Stimulated activated CD8-positive, alpha-beta memory T cell treated with anti-CD3 and anti-CD28 coated beads, Interleukin-7, amount 100 ng/mL, for 1 hour (primary cell): ENCODE measurements at places on chromosomes 1 and 21.

- DNase-seq: no peak
Observed at GRCh38 chr1:1915911-1916840, 1.1 kb downstream of the CALML6 start.

- no peak for DNase-seq
Observed at GRCh38 chr1:226054519-226055327, 7.8 kb upstream of the H3-3A start.

- DNase-seq: no peak
Observed at GRCh38 chr1:172342584-172343239, 77.8 kb upstream of the C1orf105 start.

DNA sequence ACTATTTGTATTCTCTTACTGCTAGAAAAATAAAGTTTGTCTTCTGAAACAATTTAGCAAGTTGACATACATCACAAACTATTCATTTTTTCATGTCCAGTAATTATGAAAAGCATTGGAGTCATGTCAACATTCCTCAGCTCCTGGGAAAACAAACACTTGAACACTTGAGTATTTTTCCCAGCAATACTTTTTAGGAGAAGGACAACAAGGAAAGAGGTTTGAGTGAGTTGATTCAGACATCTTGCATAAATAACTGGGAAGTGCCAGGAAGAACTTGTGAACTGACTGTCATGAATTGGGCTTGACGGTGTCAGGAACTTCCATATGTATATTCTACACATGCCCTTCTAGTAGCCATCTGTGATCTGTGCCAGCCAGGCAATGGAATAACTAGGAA lies 195.6 kb downstream of the HMCN1 start:
- DNase-seq: no peak

GRCh38 chr1:46526691-46527291 lies 24.7 kb downstream of the KNCN start:
- no peak for DNase-seq

DNA sequence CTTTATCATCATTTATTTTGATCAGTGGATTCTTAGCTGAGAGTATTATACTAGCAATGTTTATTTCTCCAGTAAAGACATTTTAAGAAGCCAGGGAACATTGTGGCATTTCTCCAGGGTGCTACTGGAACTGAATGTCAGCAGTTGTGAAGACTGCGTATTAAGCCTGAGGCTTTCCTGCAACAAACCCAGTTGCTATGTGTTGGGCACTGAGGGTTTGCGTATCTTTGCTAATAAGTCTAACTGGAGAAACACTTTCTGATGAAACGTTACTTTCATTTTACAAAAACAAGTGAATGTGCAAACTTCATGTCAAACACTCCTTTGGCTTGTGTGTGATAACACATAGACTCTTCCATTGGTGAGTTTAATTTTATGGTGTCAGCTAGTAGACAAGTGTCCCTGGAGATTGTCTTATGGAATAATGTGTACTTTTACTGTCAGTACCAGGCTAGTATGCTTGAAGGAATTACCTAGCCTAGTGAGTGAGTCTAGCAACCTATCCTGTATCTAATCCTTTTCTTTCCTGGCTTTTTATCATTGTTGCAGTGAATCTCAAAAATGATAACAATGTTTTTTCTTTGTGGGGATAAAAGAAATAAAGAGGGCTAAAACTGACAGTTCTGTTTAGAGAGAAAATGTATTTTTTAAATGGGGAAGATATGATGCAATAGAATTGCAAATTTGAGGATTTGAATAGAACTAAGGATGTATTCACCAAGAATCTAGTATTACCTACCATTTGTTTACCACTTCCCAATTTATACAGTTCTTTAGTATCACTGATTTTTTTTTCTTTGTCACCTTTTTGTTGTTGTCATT lies 70.1 kb downstream of the MTR start:
- no peak for DNase-seq

- no peak for DNase-seq
Observed at GRCh38 chr1:235659186-235659771, 9.7 kb upstream of the GNG4 start.

GRCh38 chr1:245031041-245031440 lies 123.7 kb upstream of the KIF26B start:
- no peak for DNase-seq

GRCh38 chr1:80225510-80225909 lies 1219.0 kb upstream of the ADGRL4 start:
- no peak for DNase-seq

GRCh38 chr1:223748773-223749733 lies 36.7 kb downstream of the CAPN2 start:
- peak; percentile 41 for DNase-seq

DNA sequence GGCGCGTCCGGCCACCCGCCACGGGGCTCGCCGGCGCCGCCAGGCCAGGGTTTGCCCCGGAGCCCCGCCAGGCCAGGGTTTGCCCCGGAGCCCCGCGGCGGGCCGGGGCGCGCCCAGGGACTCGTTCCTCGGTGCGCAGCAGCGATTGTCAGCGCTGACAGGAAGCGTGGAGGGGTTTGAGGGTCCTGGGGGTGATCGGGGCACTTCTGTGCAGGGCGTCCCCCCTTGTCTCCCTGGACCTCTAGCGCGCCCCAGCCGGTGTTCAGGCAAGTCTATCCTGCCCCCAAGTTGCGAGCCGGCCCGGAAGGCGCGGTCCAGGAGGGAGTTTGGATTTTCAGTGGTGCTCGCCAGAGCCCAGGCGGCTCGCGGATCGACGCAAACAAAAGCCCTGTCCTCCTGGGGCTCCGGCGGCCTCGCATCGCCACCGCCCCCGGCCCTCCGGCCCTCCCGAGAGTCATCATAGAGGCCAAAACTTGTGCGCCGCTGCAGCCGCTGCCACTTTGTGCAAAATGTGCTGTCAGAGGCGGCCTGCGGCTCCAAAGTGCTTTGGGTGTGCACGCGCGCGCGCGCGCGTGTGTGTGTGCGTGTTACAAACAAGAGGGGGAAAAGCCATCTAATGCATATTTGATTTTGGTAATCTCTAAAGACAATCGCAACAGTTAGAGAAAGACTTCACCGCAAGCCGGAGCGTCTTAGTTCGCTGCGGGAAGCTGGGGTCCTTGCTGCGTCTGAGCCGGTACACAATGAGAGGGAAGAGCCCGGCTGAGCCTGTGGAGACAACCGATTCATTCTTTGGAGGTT lies 1.0 kb downstream of the ROR1 start:
- DNase-seq: no peak

DNA sequence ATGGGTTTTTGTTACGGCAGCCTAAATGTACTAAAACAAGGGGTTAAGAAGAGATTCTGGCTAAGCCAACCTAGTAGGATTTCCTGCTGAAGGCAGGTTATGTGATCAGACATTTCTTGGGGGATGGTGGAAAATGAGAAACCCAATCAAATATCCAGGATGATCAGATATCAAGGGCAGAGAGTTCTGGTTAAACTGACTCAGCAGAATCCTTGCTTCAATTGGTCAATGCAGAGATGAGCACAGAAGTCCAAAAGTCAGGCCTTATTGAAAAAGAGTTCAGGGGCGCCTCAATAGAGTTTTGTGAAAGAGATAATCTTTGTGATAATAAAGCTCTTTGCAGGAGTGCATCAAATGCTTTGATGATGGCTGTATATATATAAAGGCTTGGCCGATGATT lies 237.1 kb downstream of the AMY1C start:
- DNase-seq: no peak

- no peak for DNase-seq
Observed at GRCh38 chr1:101431956-101432510, 195.2 kb downstream of the S1PR1 start.

DNA sequence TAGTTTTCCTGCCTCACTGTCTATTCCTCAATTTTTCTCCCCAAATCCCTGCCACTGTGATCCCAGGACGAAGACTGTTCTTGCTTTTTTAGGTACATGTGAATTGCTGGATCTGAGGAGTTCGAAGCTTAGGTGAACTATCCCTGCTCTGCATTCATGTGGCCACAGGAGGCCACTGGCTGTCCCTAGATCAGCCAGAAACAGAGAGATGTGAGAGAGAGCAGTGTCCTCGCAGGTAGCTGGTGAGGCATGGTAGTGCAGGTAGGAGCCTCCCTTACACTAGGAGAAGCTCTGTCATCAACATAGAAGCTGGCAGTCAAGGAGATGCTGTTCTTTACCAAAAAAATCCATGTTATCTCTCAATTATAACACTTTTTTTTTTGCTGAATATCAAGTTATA lies 71.5 kb downstream of the USP24 start:
- DNase-seq: no peak

- peak; percentile 90 for DNase-seq
Observed at GRCh38 chr1:110338309-110338885, 780 bp upstream of the RBM15 start.

GRCh38 chr1:44000122-44000665 lies 8.8 kb downstream of the CCDC24 start:
- no peak for DNase-seq

DNA sequence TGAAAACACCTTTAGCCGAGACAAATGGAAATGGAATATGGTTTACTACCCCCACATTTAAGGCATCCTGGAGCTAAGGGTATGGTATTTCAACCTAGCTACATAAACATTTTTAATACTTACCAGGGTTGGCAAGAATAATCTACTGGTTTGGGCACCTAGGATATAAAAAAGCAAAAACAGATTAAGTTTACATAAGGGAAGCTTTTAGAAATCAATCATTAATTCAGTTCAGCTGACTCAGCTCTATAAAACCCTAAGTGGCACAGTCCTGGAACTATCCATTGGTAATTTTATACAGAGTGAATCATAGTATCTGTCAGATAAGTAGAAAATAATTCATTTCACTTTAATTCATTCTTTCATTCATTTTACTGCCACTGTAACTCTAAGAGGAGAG lies 355.2 kb downstream of the VAV3 start:
- no peak for DNase-seq

- DNase-seq: no peak
Observed at GRCh38 chr1:41319807-41320711, 41.2 kb upstream of the FOXO6 start.

GRCh38 chr1:220787069-220787619 lies 431 bp downstream of the MTARC1 start:
- no peak for DNase-seq

DNA sequence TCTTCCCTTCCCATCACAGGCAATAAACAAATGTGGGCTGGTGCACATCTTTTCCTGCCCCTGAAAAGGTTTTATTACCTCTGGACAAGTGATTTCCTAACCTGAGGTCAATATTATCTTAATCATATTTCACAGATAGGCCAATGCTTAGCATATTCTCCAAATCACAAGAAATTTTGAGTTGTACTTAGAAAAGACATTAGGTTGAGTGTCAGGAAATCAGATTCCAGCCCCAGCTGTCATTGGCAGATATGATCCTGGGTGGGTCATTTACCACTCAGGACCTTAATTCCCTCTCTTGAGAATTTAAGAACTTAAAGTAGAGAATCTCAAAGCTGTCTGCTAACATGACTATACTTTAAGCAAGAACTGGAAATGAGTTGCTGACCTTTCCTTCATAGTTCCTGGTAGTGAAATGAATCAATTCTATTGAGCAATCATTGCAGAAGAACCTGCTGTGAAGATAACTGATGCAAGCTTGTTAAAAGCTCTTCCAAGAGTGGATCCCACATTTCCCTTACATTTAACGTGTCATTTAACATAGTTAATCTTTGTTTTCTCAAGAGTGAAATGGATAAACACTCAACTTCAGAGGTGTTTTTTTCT lies 46.4 kb upstream of the CR2 start:
- DNase-seq: no peak

DNA sequence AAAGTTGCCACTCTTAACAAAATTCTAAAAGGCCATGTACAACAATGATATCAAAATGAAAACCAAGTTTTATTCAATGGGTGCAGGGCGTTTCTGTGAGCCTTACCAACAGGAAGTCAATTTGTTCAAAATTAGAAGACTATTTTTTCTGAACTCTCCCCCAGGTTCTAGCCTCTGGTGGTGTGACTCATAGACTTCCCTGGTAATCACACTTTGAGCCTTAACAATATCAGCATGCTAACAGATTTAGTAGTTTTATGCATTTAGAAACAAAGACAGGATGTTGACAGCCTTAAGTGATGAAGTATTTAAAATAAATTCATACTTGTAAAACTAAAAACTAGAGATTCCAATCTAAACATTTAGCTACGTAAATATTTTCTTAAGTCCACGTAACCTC lies 88.4 kb downstream of the LRRC8C start:
- DNase-seq: no peak

GRCh38 chr1:229874609-229875008 lies 192.4 kb upstream of the GALNT2 start:
- no peak for DNase-seq

DNA sequence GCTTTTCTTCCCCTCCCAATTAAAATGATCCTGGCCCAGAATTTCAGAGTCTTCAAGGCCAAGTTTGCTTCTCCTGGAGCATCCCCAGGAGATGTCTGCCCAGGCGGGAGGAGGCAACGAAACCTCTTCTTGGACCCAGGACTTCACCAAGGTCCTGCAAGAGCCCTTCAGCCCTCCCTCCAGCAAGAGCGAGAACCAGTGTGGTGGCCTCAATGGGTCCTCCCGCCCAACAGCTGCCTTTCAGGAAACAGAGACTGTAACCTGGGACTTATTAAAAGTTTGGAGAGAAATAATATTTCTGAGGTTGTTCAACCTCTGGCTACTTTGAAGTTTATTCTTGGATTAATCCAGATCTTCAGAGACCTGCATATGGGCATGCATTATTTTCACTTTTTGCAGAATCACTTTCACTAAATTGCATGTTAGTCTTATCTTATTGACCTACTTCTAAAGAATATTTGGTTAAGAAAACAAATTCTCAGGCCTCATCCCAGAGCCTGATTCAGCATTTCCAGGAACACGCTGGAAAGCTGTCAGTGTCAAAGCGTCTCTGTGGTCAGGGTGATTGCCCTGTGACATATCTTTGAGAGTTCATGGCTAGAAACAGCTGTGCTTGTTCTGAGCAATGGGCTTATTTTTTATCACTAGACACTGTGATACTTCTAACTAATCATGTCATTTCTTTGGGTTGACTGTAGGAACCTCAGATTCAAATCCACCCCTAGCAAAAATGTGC lies 66.0 kb upstream of the CLDN14 start:
- no peak for DNase-seq

- DNase-seq: no peak
Observed at GRCh38 chr1:20660847-20661206, 342 bp downstream of the DDOST start.

DNA sequence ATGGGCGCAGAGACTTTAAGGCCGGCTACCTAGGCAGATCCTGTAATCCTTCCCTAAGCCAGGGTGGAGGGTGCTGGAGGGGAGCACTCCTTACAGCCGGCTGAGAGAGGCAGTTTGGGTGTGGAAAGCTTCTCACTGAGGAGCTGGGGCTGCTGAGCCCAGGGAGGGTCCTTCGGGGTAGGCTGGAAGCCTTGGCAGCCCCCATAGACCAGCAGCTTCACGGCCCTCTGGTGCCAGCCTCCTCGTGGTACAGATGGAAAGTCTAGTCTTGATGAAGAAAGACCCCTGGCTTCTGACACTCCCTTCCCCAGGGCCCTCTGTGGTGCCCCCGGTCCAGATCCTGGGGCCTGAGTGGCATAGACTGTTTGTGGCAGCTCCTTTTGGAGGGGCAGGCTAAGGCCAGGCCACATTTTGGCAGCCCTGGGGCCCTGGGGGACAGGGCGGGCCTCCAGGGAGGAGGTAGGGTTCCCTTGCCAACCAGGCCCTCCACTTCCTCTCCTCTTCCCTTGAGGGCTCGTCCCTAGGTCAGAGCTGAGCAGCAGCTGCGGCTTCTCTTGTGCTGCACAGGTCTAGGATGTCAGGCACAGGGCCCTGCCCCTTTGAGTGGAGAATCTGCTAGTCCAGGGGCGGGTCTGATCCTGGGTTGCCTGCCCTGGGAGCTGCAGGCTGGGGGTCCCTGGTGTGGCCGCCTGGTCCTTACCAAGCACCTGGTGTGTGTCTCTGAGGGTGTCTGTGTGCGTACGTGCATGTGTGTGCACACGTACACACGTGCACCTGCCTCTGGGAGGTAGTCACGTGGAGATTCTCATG lies 4.8 kb downstream of the AMPD2 start:
- no peak for DNase-seq

- no peak for DNase-seq
Observed at GRCh38 chr1:44826375-44827196, 16.5 kb downstream of the PTCH2 start.
